Smooth muscle cell of the coronary artery (primary cell): ENCODE measurements at places on chromosomes 5 and 9. TPM values are rescaled to one million over a fixed set of nuclear protein-coding genes. Genes with fewer than 3 reads are reported as not detected.

IL9 gene
- total RNA-seq = not detected in 2 replicates

RANBP17 gene
- 2.7 and 6.2 TPM in 2 replicates for total RNA-seq

IL4 gene
- not detected in 2 replicates for total RNA-seq

ECSCR gene
- total RNA-seq = 0.23 and 12.6 TPM in 2 replicates

ARHGEF39 gene
- 0.53 TPM in 1 of 2 replicates, not detected in the other for total RNA-seq

EIF4E1B gene
- total RNA-seq = not detected in 2 replicates

CD180 gene
- not detected in 2 replicates for total RNA-seq

SPINK4 gene
- not detected in 2 replicates for total RNA-seq

IFNA13 gene
- total RNA-seq = not detected in 2 replicates

MAP1B gene
- total RNA-seq = 109 and 145 TPM in 2 replicates

RBM27 gene
- total RNA-seq = 17.8 and 31.5 TPM in 2 replicates

GDF9 gene
- total RNA-seq = under 0.01 and 0.47 TPM in 2 replicates

BAAT gene
- not detected in 2 replicates for total RNA-seq
